ENCODE measurements at places on chromosomes 2 and 18.

GRCh38 chr2:151410485-151410834 is 758 bp downstream of the RIF1 start:
- H3K27me3 ChIP-seq, result peaks cover 7% of the 10 kb centered on the region
- peak; percentile 62 for DNase-seq
- H3K4me1 ChIP-seq, result peaks cover 32% of the 10 kb centered on the region
- H3K27ac ChIP-seq, result peak overlapping the region; percentile 87

- no peak overlapping the region for H3K27ac ChIP-seq
- peaks cover 44% of the 10 kb centered on the region for H3K27me3 ChIP-seq
- H3K36me3 ChIP-seq, result no peaks in the 10 kb centered on the region
- peaks cover 13% of the 10 kb centered on the region for H3K4me1 ChIP-seq
- no peak overlapping the region for H3K4me3 ChIP-seq
These were observed 29.5 kb downstream of the RAB31 start for GRCh38 chr18:9737472-9738121.

DNA sequence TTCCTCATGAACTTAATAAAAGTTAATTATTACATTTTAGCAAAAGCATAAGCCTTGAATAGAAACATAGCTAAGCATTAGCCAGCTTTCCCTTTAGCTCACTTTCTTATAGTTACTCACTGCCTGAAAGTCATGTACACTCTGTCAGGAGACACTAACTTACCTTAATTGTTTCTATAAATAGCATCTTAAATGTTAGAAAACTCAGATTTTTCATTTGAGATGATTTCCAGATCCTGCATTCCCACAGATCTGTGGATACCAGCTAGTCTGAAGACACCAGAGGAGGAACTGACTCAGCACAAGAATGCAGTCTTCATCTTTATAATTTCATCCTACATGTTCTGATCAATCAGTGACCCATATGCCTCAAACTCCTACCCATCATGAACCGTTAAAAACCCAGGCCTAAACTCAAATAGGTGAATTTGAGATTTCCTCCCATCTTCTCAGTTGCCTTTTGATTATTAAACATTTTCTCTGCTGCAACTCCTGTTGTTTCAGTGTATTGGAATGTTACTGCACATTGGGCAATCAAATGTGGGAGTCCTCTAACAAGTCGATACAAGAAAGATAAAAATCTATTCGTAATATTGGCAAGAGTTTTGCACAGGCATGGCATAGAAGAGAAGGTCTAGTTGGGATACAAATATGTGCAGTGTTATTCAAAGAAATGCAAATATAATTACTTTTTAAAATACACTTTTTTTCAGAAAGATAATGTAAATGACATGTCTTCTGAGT is 857.4 kb upstream of the CDH2 start:
- H3K36me3 ChIP-seq, result no peaks in the 10 kb centered on the region
- no peaks in the 10 kb centered on the region for H3K4me1 ChIP-seq
- H3K4me3 ChIP-seq, result no peak overlapping the region
- no peak overlapping the region for H3K27ac ChIP-seq
- no peaks in the 10 kb centered on the region for H3K27me3 ChIP-seq
- DNase-seq, result no peak

DNA sequence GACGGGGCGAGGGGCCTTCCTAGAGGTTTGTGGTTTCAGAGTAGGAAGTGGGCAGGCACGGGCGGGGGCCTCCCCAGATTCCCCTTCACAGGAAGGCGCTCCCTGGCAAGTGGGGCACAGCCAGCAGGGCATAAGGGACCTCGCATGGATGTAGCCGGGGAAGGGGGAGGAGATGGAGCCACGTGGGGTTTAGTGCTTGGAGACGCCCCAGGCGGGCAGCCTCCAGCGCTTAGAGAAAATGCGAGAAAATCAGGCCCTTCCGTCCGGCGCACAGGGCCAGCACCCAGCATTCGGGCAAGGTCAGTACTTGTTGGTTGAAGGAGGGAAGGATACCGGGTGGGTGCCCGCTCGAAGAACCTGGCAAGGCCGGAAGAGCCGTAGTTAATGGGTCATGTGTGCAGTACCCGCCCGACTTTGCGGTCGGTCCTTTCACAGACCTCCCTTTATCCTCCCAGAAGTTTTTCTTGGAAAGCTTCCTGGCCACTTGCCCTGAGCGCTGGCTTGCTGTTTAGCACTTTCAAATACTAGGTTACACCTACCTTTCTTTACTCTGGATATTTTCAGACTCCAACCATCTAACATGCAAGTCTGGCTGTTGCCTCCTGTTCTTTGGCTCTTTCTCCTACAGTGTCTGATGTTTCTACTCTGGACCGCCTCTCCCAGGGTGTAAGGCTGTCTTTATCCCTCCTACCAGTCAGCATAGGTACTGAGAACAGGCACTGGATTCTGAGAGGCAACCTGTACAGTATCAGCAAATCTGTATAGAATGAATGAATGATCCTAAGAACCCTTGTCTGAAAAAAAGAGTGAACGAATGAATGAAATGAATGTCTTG is 78.1 kb downstream of the CIB4 start:
- H3K27ac ChIP-seq, result no peak overlapping the region
- H3K4me3 ChIP-seq, result peak overlapping the region; percentile 13
- DNase-seq, result peak; percentile 3
- peaks cover 16% of the 10 kb centered on the region for H3K4me1 ChIP-seq

GRCh38 chr18:64720781-64721464 is 572.0 kb upstream of the LINC00305 start:
- H3K27ac ChIP-seq, result no peak overlapping the region
- no peaks in the 10 kb centered on the region for H3K27me3 ChIP-seq
- no peaks in the 10 kb centered on the region for H3K36me3 ChIP-seq
- no peaks in the 10 kb centered on the region for H3K4me1 ChIP-seq
- no peak for DNase-seq

- H3K36me3 ChIP-seq, result peaks cover 4% of the 10 kb centered on the region
- H3K27ac ChIP-seq, result peak overlapping the region; percentile 35
- DNase-seq, result no peak
These were observed 522.0 kb downstream of the PLCL1 start for GRCh38 chr2:198326431-198326830.

DNA sequence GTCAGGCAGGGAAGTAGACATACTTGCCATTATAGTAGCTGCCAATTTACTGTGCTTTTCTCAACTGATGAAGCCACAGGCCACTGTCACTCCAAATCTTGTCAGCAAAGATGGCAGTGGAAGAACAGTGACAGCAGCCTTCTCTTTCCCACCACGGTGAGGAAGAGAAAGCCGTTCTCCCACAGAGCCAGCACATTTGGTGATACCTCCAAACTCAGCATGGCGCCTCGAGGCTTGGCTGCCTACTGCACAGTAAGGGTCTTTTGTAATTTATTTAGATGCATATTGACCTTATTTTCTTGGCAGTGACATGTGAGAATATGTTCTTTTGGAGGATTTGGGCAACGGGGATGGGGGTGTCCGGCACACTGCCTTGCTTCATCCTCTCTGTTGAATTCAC is 117.2 kb upstream of the CDH20 start:
- no peak overlapping the region for H3K27ac ChIP-seq
- DNase-seq, result no peak
- H3K4me1 ChIP-seq, result no peaks in the 10 kb centered on the region
- no peaks in the 10 kb centered on the region for H3K36me3 ChIP-seq
- no peak overlapping the region for H3K4me3 ChIP-seq
- no peaks in the 10 kb centered on the region for H3K27me3 ChIP-seq

DNA sequence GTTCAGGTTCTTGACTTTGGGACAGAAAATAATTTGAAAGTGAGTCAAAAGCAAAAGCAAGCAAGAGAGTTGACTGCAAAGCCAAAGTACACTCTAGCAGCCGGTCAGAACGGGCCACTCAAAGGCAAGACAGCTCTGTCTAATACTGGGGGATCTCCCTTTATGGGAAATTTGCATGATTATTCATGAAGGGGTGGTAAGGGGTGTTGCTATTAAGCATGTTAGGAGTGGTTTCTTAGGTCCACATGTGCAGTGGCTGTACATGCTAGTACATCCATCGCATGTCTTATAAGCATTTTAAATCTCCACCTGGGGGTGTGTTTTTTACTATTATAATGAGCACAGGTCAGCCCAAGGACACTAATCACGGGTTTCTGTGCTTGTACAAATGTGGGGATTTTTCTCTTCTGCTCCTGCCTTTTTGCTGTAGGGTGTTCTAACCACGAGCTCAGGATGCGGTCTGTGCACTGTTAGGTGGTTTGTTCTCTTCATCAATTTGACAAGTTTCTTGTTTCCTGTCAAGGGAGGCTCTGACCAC is 60.2 kb upstream of the SPP2 start:
- no peak overlapping the region for H3K4me3 ChIP-seq
- peak; percentile 87 for DNase-seq
- H3K27ac ChIP-seq, result peak overlapping the region; percentile 76
- H3K27me3 ChIP-seq, result peaks cover 11% of the 10 kb centered on the region
- H3K36me3 ChIP-seq, result peaks cover 13% of the 10 kb centered on the region

- H3K36me3 ChIP-seq, result no peaks in the 10 kb centered on the region
- H3K4me1 ChIP-seq, result no peaks in the 10 kb centered on the region
- no peak overlapping the region for H3K27ac ChIP-seq
- H3K4me3 ChIP-seq, result no peak overlapping the region
- DNase-seq, result no peak
These were observed 215.3 kb downstream of the ZFP36L2 start for GRCh38 chr2:43011158-43011491.

DNA sequence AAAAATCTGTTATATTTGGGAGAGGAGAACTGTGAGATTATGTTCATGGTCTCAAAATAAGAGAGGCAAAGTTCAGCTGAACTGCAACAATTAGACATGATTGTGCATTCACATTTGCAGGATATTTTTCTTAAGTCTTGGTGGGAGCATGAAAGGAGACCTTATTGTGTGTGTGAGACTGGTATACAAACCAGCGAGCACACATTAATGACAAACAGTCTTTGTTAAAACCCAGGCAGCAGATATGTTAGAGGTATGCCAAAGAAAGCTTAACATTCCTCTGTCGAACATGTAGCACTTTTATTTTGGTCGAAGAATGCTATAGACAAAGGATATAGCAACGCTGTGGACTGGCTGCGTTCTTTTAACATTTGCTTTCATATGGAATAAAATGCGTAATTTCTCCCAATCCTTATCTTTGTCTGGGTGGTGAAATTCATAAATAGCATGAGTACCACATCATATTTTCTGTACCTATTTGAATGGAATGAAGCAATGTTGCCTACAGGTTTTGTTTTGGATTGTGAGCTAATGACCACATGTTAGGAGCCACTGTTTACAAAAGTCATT is 88.4 kb downstream of the ICOS start:
- H3K4me3 ChIP-seq, result no peak overlapping the region
- peaks cover 44% of the 10 kb centered on the region for H3K4me1 ChIP-seq
- H3K36me3 ChIP-seq, result peaks cover 3% of the 10 kb centered on the region
- DNase-seq, result no peak

DNA sequence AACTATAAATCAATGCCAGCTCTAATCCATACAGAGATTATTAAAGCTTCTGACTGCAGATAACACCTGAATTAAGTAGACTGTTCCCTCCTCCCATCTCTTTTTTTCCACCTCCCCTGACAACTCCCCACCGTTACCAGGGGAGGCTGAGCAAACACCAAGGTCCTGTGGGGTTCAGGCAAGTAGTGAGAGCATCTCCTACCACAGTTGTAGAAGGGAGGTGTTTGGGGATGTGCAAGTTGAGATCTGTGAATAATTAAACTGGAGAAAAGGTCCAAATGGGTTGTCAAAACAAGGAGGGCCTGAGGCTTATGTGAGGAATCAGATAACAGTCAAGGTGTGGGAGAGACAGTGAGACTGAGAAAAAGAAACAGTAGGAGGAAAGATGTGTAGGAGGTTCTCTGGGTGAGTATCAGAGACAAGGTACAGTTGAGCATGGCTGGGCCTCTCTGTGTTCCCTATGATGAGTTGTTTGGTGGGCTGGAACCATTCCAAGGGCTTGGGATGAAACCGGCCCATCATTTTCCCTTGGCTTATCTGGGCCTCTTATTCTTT is 194.6 kb downstream of the CYRIA start:
- H3K36me3 ChIP-seq, result no peaks in the 10 kb centered on the region
- H3K27ac ChIP-seq, result no peak overlapping the region
- no peak overlapping the region for H3K4me3 ChIP-seq
- no peak for DNase-seq

GRCh38 chr18:57077786-57078552 is 68.9 kb upstream of the BOD1L2 start:
- H3K27me3 ChIP-seq, result peaks cover 36% of the 10 kb centered on the region
- no peaks in the 10 kb centered on the region for H3K36me3 ChIP-seq
- peaks cover 12% of the 10 kb centered on the region for H3K4me1 ChIP-seq
- H3K4me3 ChIP-seq, result no peak overlapping the region
- H3K27ac ChIP-seq, result no peak overlapping the region
- peak; percentile 30 for DNase-seq

- DNase-seq, result no peak
- peaks cover 14% of the 10 kb centered on the region for H3K27me3 ChIP-seq
- no peak overlapping the region for H3K27ac ChIP-seq
- H3K36me3 ChIP-seq, result no peaks in the 10 kb centered on the region
- H3K4me3 ChIP-seq, result no peak overlapping the region
- no peaks in the 10 kb centered on the region for H3K4me1 ChIP-seq
These were observed 65.3 kb downstream of the SLC40A1 start for GRCh38 chr2:189515264-189515663.

- H3K4me1 ChIP-seq, result no peaks in the 10 kb centered on the region
- no peak overlapping the region for H3K4me3 ChIP-seq
- no peaks in the 10 kb centered on the region for H3K36me3 ChIP-seq
- peaks cover 4% of the 10 kb centered on the region for H3K27me3 ChIP-seq
These were observed 58.0 kb downstream of the CCDC88A start for GRCh38 chr2:55361465-55362189.

- H3K27me3 ChIP-seq, result no peaks in the 10 kb centered on the region
- H3K36me3 ChIP-seq, result peaks cover 21% of the 10 kb centered on the region
- peaks cover 21% of the 10 kb centered on the region for H3K4me1 ChIP-seq
- no peak overlapping the region for H3K27ac ChIP-seq
These were observed 40.8 kb downstream of the RAB10 start for GRCh38 chr2:26074676-26075075.

GRCh38 chr2:40038646-40039045 is 259.6 kb upstream of the THUMPD2 start:
- DNase-seq, result no peak
- no peak overlapping the region for H3K4me3 ChIP-seq

- no peaks in the 10 kb centered on the region for H3K36me3 ChIP-seq
- DNase-seq, result no peak
- H3K27me3 ChIP-seq, result peaks cover 34% of the 10 kb centered on the region
- H3K4me1 ChIP-seq, result no peaks in the 10 kb centered on the region
- no peak overlapping the region for H3K27ac ChIP-seq
These were observed 90.2 kb upstream of the UXS1 start for GRCh38 chr2:106284255-106284654.

DNA sequence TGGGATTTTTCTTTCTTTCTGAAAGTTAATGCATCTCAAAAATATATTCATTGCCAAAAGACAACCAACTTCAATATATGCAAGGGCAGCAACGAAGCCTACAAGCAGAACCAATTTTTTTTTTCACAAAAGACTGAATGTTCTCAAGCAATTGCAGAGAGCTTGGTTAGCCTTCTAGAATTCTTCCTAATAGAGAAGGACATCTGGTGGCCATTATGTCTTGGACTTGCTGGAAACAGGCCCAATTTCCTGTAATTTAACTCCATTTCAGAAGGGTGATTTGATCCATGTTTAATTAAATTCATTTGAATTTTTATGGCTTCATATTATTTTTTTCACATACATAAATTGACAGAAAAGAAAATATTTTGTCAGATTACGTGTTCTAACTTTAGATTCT is 208.0 kb downstream of the TPGS2 start:
- no peaks in the 10 kb centered on the region for H3K36me3 ChIP-seq
- no peak for DNase-seq
- H3K27ac ChIP-seq, result no peak overlapping the region
- peaks cover 3% of the 10 kb centered on the region for H3K27me3 ChIP-seq
- H3K4me3 ChIP-seq, result no peak overlapping the region

Data from activated naive CD4-positive, alpha-beta T cell treated with anti-CD3 and anti-CD28 coated beads, Interleukin-2, amount 10 ng/mL, durations not matched to agents 7 days and 5 days (primary cell).